ENCODE measurements at places on chromosomes 2 and 18. TPM values are rescaled to one million over a fixed set of nuclear protein-coding genes. Genes with fewer than 3 reads are reported as not detected.

The PROM2 gene
- total RNA-seq: 0.82 TPM

GRCh38 chr2:142598846-142599245, 278.6 kb upstream of the KYNU start:
- no peak for DNase-seq

The ANKRD62 gene
- total RNA-seq: not detected

DNA sequence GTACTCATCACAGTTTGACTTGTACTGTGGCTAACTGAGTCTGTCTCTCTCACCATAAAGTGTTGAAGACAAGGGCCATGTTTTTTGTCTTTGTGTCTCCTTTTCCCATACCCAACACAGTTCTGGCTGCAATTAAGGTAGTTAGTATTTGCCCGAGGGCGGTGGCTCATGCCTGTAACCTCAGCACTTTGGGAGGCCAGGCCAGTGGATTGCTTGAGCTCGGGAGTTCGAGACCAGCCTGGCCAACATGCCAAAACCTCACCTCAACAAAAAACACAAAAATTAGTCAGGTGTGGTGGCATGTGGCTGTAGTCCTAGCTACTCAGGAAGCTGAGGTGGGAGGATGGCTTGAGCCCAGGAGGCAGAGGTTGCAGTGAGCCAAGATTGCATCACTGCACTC, 6.9 kb upstream of the KIF3C start:
- no peak for DNase-seq

All from frontal cortex (tissue), 4 donors.